ENCODE measurements at places on chromosomes 13 and 19.

DNA sequence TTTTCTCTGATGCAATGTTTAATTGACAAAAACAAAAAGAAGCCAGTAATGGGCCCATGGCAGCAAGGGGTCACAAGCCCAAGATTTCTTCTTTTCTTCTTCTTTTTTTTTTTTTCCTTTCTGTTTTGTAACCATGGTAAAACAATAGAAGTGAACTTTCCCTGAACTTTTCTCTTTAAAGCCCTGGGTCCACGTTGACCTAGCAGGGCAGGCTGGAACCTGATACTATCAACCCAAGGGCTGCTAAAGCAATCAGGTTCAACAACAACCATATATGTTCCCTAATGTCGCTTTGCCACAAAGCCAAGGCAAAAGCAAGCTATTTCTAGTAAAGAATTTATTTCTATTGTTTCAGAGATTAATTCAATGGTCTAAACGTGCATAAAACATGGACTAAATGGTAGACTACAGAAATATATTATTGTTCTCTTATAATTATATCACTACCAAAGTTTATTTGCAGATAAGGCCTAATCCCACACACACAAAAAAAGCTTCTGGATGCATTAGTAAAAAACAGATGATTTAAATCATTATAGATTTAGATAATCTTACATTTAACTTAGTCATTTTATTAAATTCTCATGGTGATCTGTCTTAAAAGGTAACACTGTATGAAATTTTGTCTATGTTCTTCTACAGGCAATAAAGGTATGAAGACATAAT lies 153.9 kb downstream of the DACH1 start:
- no peak for DNase-seq

DNA sequence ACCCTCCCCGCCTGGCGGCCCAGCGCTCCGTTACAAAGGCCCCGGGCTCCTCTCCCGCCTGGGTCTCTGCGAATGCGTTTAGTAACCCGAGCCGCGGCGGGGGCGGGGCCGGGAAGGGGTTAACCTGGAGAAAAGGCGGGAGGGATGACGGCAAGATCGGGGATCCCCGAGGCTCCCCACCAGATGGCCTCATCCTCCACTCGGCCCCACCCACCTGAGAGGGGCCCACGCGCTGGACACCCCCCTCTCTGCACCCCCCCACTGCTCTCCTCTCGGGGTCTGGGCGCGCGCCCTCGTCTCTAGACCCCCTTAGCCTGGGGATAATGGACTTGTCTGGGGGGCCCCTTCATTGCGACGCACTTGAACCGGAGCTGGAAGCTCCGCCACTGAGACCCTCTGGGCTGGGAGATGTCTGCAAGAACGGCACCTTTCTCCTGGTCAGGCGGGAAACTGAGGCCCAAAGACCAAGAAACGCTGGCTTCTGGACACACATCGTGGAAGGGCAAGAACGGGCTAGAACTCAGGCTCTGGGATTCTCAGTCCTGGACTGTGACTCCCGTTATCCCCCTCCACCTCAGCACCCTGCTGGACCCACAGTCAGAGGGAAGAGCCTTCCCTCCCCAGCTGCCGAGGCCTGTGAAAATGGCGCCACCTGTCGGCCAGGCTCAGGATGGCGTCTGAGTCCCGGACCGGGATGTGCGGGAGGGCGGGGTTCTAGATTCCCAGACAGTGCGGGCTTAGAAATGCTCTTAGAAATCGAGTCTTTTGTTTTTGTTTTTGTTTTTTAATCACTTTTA lies 2.9 kb upstream of the LTBP4 start:
- DNase-seq = peak; percentile 67

GRCh38 chr19:53004242-53004641 lies 9.5 kb upstream of the ERVV-1 start:
- no peak for DNase-seq

- no peak for DNase-seq
Observed at GRCh38 chr13:54018485-54018884, 989.9 kb downstream of the OLFM4 start.

GRCh38 chr13:73204952-73205351 lies 146.1 kb downstream of the KLF5 start:
- DNase-seq = no peak

DNA sequence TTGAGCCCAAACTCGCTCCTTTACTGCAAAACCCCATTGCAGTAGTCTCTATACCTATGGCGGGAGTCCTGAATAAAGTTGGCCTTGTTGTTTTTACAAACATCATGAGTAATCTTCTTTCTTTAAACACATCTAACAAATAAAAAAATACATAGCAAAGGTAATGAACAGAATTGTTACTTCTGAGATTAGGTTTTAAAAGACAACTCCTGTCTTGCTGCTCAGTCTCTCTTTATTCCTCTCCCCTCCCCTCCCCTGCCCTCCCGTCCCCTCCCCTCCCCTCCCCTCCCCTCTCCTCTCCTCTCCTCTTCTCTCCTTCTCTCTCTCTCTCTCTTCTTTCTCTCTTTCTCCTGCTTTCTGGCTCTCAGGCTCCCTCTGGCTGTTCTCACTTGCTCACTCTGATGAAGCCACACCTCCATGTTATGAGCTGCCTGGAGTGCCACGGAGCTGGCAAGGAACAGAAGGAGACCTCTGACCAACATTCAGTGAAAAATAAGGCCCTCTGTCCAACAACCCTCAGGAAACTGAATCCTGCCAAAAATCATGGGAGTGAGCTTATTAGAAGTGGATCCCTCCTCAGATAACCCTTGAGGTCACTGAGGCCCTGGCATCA lies 300.7 kb upstream of the MIR17HG start:
- no peak for DNase-seq

- no peak for DNase-seq
Observed at GRCh38 chr13:37595162-37595561, 3.4 kb downstream of the POSTN start.

GRCh38 chr19:13095393-13095784 lies 7.3 kb downstream of the LYL1 start:
- DNase-seq = no peak

Measured in stimulated activated CD8-positive, alpha-beta memory T cell treated with anti-CD3 and anti-CD28 coated beads, Interleukin-2, amount 100 ng/mL, for 1 hour (primary cell).